ENCODE measurements at places on chromosomes 1 and 21.

GRCh38 chr1:39427912-39428311 is 63.5 kb upstream of the BMP8A start:
- DNase-seq = no peak
- H3K36me3 ChIP-seq = peaks cover 70% of the 10 kb centered on the region
- H3K27me3 ChIP-seq = no peaks in the 10 kb centered on the region
- H3K4me1 ChIP-seq = no peaks in the 10 kb centered on the region
- no peak overlapping the region for H3K27ac ChIP-seq

DNA sequence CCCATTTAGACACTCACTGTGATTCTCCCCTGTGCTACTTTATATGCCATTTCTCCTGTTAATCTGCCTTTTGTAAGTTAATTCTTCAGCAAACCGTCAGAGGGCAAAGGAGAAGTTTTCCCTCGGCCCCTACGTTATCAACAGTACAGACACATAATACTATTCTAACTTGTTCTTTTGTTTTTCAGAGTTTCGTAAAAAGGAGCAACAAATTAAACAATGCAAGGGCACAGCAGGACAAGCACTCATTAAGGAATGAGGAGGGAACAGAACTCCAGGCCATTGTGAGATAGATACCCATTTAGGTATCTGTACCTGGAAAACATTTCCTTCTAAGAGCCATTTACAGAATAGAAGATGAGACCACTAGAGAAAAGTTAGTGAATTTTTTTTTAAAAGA is 32.3 kb downstream of the CNN3 start:
- no peak overlapping the region for H3K27ac ChIP-seq
- no peaks in the 10 kb centered on the region for H3K27me3 ChIP-seq
- DNase-seq = no peak
- no peaks in the 10 kb centered on the region for H3K4me1 ChIP-seq
- H3K36me3 ChIP-seq = peaks cover 52% of the 10 kb centered on the region

- DNase-seq = no peak
- H3K36me3 ChIP-seq = no peaks in the 10 kb centered on the region
- H3K27me3 ChIP-seq = peaks cover 4% of the 10 kb centered on the region
- peaks cover 11% of the 10 kb centered on the region for H3K4me1 ChIP-seq
- no peak overlapping the region for H3K4me3 ChIP-seq
These were observed 3.1 kb downstream of the TRAF5 start for GRCh38 chr1:211329764-211330201.

GRCh38 chr1:37338658-37339057 is 135.7 kb upstream of the ZC3H12A start:
- H3K36me3 ChIP-seq = no peaks in the 10 kb centered on the region
- DNase-seq = no peak
- H3K4me3 ChIP-seq = no peak overlapping the region

DNA sequence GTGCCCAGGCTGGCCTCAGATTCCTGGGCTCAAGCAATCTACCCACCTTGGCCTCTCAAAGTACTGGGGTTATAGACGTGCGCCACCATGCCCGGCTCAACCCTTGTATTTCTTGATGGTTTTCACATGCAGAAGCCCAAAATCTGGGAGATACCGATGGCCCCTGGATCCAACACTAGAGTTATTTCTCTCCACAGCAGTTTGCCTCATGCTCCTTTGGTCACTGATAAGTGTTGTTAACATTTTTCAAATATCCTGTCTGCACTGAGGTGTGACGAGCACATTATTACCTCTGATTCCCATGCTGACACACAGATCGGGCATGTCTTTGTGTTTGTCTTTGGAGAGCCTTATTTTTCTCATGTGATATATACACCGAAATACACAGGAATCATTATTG is 107.0 kb downstream of the KIF26B start:
- no peak for DNase-seq
- H3K4me1 ChIP-seq = peaks cover 3% of the 10 kb centered on the region
- no peak overlapping the region for H3K27ac ChIP-seq
- no peaks in the 10 kb centered on the region for H3K36me3 ChIP-seq

DNA sequence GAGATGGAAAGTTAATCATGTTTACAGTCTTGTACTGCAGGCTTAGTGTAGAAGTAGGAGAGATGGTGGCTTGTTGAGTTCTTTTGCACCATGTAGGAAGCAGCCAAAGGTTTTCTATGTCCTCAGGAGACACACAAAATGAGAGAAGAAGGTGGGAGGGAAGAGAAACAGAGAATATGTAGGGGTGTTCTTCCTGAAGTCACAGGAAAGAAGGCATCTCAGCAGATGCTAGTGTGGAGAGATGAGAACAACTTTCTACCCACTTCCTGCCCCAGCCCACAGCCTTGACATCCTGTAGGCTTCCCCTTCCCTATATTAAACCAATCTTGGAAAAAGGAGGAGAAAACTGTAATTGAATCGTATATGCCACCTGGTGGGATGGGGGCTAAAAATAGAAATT is 217.0 kb downstream of the S1PR1 start:
- no peaks in the 10 kb centered on the region for H3K4me1 ChIP-seq
- H3K27me3 ChIP-seq = no peaks in the 10 kb centered on the region
- H3K36me3 ChIP-seq = no peaks in the 10 kb centered on the region
- DNase-seq = no peak
- H3K27ac ChIP-seq = no peak overlapping the region

DNA sequence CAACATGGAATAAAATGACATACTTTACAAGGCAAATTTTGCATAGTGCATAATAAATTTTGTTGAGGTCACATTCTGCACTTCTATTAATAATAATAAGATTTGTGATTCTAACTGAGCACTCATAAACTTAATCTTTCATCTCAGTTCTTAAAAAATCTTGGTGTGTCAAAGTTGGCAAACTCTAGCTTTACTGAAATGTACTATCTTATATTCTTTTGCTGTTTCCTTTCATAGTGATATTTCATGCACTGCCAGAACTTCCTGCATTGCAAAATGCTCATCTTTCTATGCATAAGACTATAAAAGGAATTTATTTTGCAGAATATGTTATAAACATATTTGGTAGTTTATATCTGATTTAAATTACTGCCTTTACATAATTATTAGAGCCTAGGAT is 797.6 kb downstream of the ADGRL2 start:
- DNase-seq = no peak
- no peak overlapping the region for H3K4me3 ChIP-seq
- no peaks in the 10 kb centered on the region for H3K36me3 ChIP-seq
- no peaks in the 10 kb centered on the region for H3K4me1 ChIP-seq

DNA sequence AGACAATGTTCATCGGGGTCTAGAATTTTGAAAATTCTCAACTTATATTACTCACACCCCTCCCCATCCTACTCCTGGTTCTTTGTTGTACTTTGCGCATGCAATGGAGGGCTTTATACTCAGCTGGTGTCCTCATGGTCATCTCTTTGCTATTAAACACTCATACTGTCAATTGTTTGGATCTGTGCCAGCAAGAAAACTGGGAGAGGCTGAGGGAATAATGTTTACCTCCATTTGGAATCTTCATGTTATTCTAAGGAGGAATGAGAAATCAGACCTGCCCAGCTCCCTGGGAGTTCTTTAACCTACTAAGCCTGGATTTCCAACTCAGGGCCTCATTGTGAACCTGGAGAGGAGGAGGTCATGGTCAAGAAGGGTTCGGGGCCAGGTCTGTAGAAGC is 143.9 kb upstream of the DNAH14 start:
- peaks cover 4% of the 10 kb centered on the region for H3K4me1 ChIP-seq
- H3K27me3 ChIP-seq = peaks cover 2% of the 10 kb centered on the region
- H3K36me3 ChIP-seq = no peaks in the 10 kb centered on the region
- H3K27ac ChIP-seq = no peak overlapping the region
- no peak for DNase-seq

DNA sequence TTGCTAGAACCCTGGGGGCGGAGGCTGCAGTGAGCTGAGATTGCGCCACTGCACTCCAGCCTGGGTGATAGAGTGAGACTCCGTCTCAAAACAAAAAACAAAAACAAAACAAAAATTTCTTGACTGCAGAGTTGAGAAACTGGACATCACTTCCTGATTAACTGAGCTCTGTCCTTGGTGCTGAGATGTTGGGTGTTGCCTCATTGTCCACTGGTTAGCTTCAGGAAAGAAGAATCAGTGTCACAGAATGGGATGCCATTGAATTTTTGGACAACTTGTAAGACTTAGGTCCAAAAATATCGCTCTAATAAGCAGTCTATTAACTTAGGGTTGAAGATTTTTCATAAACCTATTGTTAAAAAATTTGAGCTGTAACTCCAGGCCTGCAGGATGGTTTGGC is 23.8 kb upstream of the KCNA10 start:
- H3K27ac ChIP-seq = no peak overlapping the region
- DNase-seq = no peak
- no peaks in the 10 kb centered on the region for H3K36me3 ChIP-seq
- no peak overlapping the region for H3K4me3 ChIP-seq
- H3K4me1 ChIP-seq = no peaks in the 10 kb centered on the region

- no peaks in the 10 kb centered on the region for H3K27me3 ChIP-seq
- H3K4me1 ChIP-seq = no peaks in the 10 kb centered on the region
- no peaks in the 10 kb centered on the region for H3K36me3 ChIP-seq
- no peak for DNase-seq
- no peak overlapping the region for H3K27ac ChIP-seq
These were observed 289.1 kb downstream of the PTBP2 start for GRCh38 chr1:97010566-97011264.

- no peaks in the 10 kb centered on the region for H3K4me1 ChIP-seq
- peak overlapping the region; percentile 70 for H3K4me3 ChIP-seq
- peaks cover 9% of the 10 kb centered on the region for H3K27me3 ChIP-seq
- 0 out of 2 replicates have a peak overlapping the region, but pooled peaks have one; percentile 40 for H3K27ac ChIP-seq
- no peaks in the 10 kb centered on the region for H3K36me3 ChIP-seq
These were observed 9.5 kb upstream of the TNFRSF14 start for GRCh38 chr1:2546515-2547209.

DNA sequence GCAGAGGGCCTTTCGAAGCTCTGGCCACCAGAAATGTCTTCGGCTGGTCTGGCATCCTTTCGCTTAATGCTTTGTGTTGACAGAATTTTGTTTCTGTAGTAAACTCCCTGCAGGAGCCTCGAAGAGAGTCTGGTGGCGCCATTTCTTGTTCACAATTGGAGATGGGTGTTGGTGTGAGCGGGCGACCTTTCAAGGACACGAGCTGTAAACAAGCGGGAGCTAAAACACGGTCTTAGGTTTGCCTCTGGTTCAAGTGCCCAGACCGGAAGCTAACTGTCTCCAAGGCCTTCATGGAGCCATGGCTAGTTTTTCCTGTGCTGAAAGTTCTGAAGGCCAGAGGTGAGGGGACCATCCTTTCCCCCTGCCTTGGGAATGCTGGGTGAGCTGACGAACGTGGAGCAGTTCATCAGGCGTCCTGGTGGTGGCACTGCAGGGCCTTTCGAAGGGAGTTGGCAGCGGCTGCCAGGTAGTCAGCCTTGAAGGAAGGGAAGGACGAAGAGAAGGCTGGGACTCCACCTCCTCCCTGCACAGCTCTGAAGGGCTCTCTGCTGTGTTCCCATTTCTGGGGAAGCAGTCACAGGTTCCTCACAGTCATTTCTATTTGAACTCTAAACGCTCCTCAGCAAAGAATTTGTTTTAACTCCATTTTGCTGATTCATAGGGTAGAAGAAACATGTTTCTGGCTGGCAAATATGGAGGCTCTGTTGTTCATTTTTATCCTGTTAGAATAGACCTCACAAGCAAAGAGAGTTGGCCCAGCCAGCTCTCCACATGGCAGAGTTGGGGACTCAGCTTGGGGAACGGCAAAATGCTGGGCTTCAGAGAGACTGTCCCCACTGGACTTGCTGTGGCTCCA is 35.2 kb downstream of the URB2 start:
- H3K27me3 ChIP-seq = no peaks in the 10 kb centered on the region
- no peak overlapping the region for H3K4me3 ChIP-seq
- DNase-seq = peak; percentile 65
- no peaks in the 10 kb centered on the region for H3K4me1 ChIP-seq
- peaks cover 10% of the 10 kb centered on the region for H3K36me3 ChIP-seq
- peak overlapping the region; percentile 31 for H3K27ac ChIP-seq

- H3K36me3 ChIP-seq = no peaks in the 10 kb centered on the region
These were observed 303.3 kb downstream of the S1PR1 start for GRCh38 chr1:101540161-101540560.

- no peak overlapping the region for H3K27ac ChIP-seq
- peaks cover 9% of the 10 kb centered on the region for H3K4me1 ChIP-seq
- no peak for DNase-seq
- H3K27me3 ChIP-seq = no peaks in the 10 kb centered on the region
These were observed 28.9 kb downstream of the EPHA2 start for GRCh38 chr1:16126743-16127515.

GRCh38 chr1:229196404-229197264 is 74.3 kb upstream of the RAB4A start:
- H3K4me1 ChIP-seq = peaks cover 5% of the 10 kb centered on the region
- H3K27ac ChIP-seq = no peak overlapping the region
- H3K36me3 ChIP-seq = no peaks in the 10 kb centered on the region
- peak; percentile 32 for DNase-seq
- H3K4me3 ChIP-seq = no peak overlapping the region

DNA sequence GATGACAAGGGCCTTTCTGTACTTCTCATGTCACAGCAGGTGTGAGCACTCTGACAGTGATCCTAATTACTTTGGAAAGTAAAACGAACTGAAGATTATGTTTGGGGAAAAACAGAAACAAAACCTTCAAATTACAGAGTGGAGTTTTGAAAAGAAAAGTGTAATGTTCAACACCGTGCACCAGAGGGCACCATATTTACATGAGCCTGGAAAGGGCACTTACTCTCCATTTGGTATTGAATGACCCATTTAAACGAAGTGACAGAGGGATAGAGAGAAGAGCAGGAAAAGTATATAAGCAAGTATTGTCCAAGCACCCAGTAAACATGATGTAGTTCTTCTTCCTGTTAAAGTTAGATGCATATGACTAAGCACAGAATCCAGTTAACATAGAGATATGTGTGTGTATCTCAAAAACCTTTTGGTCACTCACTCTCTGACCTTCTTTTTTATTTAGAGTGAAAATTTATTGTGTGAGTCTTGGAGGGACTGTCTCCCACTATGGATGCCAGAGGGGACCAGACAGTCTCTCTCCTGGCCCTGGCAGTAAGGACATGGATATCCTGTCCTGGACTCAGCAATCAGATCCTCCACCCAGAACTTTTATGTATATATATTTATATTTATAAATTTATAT is 3.8 kb upstream of the RGSL1 start:
- H3K27ac ChIP-seq = no peak overlapping the region
- H3K4me3 ChIP-seq = no peak overlapping the region
- H3K4me1 ChIP-seq = no peaks in the 10 kb centered on the region
- no peaks in the 10 kb centered on the region for H3K36me3 ChIP-seq

GRCh38 chr1:95537176-95537575 is 303.2 kb downstream of the RWDD3 start:
- no peaks in the 10 kb centered on the region for H3K4me1 ChIP-seq
- no peaks in the 10 kb centered on the region for H3K36me3 ChIP-seq
- no peak overlapping the region for H3K27ac ChIP-seq

DNA sequence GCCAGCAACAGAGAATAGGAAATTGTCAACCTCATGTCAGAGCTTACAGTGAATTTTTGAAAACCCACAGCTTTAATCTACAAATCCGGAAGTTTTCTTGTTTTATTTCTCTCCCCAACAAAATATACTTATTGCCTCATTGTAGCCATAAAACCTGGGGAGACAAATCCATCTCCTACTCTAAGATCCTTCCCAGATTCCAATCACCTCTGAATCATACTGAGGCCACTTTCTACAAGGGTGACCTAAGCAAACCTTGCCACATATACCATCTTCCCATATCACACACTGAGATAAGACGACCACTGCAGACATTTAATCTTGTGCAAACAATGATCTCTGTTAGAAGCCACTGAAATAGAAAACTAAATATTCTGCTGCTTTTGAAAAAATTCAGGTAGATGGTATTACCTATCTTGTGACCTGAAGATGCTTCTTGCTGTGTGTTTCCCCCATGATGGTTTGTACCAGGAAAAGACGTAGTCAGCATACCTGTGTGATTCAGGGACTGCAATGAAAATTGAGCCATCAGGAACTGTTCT is 171.5 kb upstream of the DUSP10 start:
- no peaks in the 10 kb centered on the region for H3K4me1 ChIP-seq
- DNase-seq = no peak
- H3K36me3 ChIP-seq = no peaks in the 10 kb centered on the region

Measured in H1 (cell line).